ENCODE measurements at places on chromosomes 7 and 10.

DNA sequence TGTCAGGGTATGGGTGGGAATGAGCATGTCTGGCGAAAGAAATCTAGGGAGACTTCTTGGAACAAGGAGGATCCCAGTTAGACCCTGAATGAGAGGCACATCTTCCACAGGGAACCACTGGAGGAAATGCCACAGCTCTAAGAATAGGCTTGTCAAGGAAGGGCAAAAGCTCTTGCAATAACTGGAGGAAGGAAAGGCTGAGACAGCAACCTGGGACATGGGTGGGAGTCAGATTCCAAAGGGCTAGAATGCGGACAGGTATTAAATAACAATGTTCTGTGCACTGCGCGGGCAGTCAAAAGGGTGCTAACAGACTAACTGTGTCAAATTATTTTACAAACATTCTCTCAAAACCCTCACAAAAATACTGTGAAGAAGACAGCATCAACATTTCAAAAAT, 4.5 kb downstream of the NUDCD3 start:
- no peak for DNase-seq

DNA sequence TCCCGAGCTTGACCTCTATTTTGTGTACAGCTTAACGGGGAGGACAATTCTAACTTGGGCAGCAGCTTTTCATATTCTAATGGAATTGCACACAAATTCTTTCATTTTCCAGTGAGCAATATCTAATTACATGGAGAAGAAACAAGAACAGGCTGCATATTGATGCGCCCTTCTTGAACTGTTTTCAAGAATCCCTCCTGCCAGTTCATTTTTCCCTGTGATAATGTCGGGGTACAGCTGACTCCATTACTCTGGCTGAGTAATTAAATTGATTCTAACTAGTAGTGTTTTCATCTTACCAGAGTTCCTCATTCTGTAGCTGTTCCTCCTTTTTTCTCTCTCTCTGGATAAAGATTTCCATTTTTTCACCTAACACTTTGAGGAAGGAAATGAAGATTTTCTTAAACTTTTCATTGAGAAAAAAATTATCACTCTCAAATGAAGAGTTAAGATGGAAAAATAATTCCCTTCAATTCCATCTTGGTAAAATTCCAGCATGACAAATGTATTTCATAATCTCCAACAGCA, 190.9 kb downstream of the FANK1 start:
- DNase-seq: no peak

DNA sequence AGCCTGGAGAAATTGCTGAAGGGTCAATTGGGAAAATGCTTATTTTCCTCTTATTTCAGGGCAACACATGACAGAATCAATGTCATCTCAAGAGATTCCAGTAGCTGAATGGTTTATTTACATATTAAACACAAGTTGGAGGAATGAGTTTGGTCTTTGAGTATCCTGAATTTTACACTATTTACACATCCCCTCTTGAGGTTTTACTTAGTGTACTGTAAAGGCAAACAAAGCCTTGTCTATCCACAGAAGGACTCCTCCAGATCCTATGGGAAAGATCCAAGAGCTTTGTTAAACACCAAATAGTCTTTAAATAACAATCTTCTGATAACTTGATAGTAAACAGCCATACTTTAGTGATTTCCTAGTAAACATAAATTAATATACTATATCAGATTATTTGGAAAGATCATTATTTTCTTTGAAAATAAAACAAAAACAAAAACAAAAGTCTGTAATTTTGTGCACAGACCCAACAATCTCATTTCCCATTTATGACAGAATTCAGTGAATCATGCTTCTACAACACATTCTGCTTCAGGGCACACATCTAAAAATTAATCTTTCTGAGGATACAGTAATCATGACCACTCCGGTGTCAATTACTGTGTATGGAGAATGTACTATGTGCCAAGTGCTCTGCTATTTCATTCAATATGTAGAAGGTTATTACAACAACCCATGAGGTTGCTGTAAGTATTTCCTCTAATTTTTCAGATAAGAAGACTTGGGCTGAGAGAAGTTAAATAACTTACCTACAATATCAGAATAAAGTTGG, 575.0 kb upstream of the LRRTM3 start:
- DNase-seq: no peak

DNA sequence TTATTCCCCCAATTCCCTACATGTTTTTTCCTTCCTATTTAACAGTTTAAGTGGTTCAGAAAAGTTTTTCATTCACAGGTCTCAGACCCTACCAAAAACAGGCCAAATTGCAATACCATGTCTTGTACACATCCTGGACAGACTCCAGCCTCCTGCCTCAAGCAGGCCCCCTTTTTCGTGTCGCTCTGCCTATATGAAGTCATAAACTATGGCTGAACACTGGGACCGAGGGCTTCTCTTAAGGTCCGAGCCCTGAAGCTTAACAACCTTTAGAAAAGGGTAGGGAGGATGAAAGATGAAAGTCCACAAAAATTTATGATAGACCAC, 1.4 kb downstream of the FBXW4 start:
- no peak for DNase-seq
